ENCODE measurements at places on chromosomes 6 and 20. TPM values are rescaled to one million over a fixed set of nuclear protein-coding genes. Genes with fewer than 3 reads are reported as not detected.

GRCh38 chr6:16406966-16407365 is 168.6 kb downstream of the GMPR start:
- DNase-seq, result no peak

GRCh38 chr6:69790629-69791028 is 6.2 kb downstream of the LMBRD1 start:
- no peak for DNase-seq

GRCh38 chr6:22709803-22710202 is 140.4 kb downstream of the HDGFL1 start:
- peak; percentile 36 for DNase-seq

- no peak for DNase-seq
These were observed 296.8 kb upstream of the RSPO3 start for GRCh38 chr6:126821706-126822105.

DNA sequence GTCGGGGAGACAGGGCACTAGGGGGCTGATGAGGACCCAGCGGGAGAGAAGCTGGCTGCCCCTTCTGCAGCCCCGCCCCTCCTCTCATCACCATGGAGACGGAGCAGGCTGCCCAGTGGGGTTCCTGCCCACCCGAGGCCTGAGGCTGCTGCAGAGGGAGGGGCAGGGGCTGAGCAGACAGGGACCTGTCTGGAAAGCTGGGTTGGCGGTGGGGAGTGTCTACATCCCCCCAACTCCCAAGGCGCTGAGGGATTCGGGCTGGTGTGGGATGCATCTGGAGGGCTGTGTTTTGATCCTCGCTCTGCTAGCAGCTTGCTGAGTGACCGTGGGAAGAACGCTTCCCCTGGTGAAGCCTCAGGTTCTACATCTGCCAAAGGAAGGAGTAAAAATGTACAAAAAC is 1.2 kb upstream of the BPI start:
- DNase-seq, result no peak

GRCh38 chr6:38283734-38284362 is 355.9 kb downstream of the BTBD9 start:
- DNase-seq, result peak; percentile 68

Gene ANKS1A
- total RNA-seq, result 7.4 TPM

Gene KIF13A
- total RNA-seq, result 25.5 TPM

All from RPMI7951 (cell line).